ENCODE measurements at places on chromosomes 1 and 21.
A peak's percentile ranks its signal among the peaks of the same experiment; 100 is the strongest.

DNA sequence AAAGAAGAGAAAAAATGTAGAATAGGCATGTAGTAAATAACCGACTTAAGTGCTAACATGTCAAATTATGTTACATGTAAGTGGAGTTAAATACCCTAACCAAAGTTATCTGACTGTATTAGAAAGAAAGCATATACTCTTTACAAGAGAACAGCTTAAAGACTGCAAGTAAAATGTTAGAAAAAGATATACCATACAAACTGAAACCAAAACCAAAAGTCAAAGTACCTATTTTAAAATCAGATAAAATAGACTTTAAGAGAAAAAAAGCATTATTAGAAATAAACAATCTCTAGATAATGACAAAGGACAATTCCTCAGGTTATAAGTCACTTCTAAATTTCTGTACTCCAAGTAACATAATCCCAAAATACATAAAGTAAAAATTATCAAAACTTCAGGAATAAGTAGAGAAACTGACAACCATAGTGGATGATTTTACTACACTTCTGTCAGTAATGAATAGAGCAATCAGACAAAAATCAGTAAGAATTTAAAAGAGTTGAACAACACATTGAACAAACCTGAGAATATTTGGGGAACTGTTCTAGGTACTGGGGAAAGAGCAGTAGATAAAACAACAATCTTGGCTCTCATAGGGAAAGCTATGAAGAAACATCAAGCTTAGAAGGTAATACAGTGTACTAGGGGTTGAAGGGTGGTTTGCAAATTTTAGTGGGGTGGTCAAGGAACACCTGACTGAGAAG, 127.3 kb downstream of the TBX19 start:
- no peak for DNase-seq

DNA sequence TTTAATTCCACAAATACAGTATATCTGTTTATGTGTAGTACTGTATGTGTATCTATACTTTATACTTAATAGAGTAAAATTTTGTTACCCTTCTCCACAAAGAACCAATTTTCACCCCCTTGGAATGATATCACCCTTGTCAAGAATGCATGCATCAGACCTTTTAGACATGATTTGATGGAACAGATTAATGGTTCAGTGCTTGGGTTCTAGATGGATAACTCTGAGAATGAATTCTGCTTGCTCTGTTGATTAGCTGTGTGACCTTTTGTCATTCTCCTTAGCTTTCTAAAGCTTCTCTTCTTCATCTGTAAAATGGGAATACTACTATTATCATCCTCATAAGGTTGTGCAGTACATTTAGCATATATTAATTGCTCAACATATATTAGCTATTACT, 105.1 kb downstream of the NEK7 start:
- no peak for DNase-seq

- DNase-seq, result peak; percentile 1
Observed at GRCh38 chr1:166166329-166166697, 488 bp downstream of the FAM78B start.

DNA sequence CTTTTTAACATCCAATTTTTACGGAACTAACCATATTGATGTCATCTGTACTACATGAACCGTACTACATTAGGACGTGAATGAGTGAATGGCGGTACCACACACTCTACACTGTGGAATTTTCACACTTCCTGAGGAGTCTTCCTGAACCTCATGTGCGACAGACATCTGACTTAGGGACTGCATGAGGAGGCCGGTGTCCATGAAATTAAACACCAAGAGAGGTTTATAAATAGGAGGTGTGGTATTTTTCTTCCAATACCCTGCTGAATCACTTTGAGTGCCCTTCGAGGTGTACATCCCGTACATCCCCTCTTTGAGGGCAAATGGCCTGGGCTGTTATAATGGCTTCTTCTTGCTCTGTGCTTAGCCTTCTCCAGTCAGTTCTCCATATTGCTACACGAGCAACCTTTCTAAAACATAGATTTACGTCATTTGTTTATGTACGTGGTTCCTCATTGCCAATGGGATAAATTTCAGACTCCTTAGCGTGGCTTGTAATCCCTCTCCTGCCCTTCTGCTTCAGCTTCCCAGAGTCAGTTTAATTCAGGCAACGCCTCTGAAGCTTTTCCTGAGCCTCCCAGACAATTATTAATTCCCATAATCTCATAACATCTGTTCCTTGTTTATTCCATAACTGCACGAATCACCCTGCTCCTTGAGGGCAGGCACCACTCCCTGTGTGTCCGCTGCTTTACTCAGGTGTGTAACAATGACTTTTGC, 9.4 kb downstream of the ST3GAL3 start:
- no peak for DNase-seq

DNA sequence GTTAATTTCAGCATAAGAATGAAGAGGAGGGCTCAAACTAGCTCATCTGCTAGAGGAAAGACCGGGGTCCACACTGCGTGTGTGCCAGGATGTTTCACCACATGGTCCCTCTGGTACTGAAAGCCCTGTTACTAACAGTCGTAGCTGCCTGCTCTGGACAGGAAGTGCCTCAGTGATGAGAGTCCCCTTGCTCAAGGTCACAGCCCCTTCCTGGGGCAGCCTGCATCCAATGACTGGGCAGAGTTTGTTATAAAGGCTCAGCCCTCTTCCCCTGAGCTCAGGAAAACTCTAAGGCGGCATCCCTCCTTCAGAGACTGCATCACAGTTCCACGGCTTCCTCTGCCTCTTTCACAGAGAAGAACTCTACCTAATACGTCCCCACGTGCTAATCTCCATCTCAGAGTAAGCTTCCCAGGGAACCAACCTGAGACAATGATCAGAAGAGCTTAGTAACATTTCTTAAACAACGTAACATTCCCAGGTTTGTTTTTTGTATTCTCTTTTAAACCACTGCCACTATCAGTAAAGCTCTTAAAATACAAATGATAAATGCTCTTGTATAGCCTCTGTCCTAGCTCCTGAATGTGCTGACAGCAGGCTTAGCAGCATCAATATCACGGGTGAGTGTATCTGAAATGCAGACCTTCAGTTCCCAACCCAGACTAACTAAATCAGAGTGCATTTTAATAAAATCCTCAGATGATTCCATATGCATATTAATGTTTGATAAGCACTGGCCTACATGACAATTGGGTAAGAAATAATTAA, 38.0 kb upstream of the ATP1A1 start:
- no peak for DNase-seq

DNA sequence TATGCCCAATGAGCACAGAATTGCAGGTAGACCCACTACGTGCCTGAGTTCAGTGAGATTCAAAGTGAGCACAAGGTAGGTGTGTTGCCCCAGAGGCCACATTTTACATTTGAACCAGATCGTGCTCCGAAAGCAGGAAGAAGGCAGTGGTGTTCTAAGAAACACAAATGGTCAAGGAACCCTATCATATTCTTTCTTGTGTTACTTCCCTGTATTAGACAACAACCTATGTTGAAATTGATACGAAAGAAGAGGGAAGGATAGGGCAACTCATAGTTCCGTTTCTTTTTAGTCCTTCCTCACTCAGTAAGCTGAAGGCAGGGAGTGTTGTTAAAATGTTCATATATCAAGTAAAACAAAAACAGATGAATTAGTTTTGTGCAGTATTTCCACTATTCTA, 33.9 kb downstream of the OLFML2B start:
- no peak for DNase-seq

DNA sequence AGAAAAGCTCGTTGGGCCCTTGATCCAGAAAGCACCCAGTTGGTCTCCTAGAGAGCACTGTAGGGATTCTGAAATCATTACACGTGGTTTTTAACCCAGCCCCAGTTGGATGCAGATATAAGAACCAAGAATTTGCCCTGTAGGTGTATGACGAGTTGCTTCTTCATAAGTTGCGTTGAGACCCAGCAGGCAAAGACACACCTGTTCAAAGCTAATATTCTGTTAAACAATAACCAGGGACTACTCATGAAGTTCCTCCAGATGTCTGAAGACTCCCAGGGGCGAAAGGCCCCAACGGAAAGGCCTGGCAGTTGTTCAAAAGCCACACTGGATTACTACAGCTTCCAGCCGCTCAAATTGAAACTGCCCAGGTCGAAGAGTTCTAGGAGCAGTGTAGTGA, 88.6 kb upstream of the HNRNPU start:
- no peak for DNase-seq

GRCh38 chr1:152770411-152770810, 4.5 kb upstream of the LCE1F start:
- no peak for DNase-seq

GRCh38 chr1:178942285-178943198, 71.7 kb upstream of the ANGPTL1 start:
- no peak for DNase-seq
